ENCODE measurements at places on chromosomes 1 and 21.
A peak's percentile ranks its signal among the peaks of the same experiment; 100 is the strongest.

DNA sequence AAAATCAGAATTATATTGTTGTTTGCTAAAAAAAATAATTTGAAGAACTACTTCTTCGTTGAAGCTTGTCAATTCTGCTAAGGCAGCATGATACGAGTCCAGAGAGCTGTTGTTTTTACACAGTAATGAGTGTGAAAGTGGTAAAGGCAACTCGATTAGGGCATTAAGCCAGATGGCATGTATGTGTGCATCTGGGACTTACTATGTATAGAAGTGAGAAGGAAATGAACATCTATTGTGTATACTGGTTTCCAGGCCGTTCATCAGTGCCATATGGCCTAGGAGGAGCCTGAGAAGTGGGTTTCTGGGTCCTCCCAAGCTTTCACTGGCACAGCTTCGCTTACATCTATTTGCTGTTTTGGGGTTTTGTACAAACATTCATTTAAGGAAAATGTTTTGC, 5.7 kb downstream of the CTPS1 start:
- DNase-seq, result no peak

DNA sequence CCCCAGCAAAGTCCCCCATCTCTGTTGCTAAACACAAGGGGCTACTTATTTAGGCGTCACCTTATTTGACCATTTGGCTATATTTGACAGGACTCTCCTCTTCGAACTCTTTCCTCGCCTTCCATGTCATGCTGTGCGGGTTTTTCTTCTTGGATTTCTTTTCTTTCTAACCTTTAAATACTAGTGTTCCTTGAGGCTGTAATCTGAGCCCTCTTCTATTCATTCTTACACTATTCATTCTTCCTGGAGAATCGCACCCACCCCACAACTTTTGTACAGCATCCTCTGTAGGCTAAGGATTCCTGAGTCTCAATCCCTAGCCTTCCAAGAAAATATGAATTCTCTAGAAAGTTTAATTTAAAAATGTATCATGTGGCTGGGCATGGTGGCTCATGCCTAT, 61.7 kb upstream of the C1orf115 start:
- no peak for DNase-seq

DNA sequence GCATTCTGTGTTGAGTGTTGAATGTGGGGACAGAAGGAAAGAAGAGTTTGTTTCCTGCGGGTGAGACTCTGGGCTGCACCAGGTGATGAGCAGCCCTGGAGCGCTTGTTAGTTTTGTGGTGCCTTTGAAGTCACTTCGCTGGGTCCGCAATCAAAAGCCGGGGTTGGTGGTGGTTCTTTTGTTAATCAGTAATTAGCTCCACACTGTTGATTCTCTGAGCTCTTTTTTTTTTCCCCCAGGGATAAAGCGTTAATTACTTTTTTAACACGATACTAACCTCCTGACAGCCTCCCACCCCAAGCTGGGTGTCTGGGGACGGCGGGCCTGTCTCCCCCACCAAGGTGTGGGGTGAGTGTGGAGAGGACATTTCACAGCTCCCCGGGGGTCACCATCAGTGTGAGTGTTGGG, 56.6 kb downstream of the AGPAT3 start:
- DNase-seq, result no peak

DNA sequence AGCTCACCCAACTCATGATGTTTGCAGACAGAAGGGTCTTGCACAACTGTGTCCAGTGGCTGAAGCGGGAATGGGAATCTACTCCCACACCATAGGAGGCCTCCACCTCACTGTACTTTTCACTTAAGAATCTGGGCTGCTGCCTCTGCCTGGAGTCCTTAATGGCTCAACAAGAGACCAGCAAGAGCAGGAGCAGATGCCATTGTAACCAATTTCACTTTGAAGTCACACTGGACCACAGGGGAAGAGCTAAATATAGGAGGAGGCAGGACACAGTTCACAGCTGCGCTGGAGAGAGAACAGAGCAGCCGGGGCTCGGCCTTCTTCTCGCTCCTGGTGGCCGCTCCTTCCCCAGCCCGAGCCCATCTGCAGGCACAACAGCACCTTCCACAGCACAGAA, 120.4 kb downstream of the SIPA1L2 start:
- no peak for DNase-seq

DNA sequence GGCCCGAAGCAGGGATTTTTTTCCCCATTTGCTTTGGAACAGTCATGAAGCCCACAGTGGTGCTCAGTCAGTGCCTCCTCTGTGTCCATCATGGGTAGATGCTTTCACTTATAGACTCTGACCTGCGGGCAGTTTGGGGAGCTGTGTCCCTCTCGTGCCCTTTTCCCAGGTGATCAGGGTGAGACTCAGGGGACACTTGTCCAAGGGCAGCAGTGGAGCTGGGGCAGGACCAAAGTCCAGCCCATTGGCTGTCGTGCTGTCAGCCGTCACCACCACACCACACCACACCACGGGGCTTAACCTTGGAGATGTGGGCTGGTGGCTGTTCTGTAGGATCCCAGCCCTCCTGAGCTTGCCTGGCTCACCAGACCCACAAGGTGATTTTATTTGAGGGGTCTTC, 34.9 kb downstream of the SIM2 start:
- DNase-seq, result no peak

DNA sequence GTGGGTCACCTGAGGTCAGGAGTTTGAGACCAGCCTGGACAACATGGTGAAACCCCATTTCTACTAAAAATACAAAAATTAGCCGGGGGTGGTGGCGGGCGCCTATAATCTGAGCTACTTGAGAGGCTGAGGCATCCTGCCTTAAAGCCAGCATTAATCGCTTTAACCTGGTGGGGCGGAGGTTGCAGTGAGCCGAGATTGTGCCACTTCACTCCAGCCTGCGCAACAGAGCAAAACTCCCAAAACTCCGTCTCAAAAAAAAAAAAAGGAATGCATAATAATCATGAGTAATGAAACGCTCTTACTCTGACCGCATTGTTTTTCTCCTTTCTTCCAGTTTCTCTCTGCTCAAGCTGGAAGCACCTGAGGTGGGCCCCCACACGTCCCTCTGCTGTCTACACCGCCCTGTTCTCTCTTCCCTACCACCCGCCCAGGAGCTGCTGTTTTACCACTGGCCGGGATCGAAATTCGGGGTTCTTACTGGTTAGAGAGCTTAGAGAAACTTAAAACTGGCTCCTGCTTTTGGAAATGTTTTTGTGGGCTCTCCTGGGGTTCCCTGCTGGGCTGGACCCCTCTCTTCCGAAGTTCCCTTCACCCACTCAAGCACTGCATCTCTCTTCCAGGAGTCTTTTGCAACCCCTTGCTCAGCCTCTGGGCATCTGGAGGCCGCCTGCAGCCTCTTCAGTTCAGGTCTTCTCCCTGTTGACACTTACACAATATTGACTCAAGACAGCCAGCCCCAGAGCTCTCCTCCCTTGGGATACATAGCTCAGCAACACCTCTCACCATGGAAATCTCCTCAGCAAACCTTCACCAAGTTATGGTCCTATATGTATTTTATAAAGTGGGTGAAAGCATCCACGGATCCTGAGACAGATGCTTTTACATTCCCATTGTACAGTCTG, 62.5 kb downstream of the FAM163A start:
- no peak for DNase-seq

GRCh38 chr1:112110031-112110430, 120.6 kb upstream of the KCND3 start:
- no peak for DNase-seq

- DNase-seq, result no peak
Observed at GRCh38 chr21:15549671-15550070, 180.1 kb upstream of the USP25 start.

- no peak for DNase-seq
Observed at GRCh38 chr1:41773144-41773591, 145.6 kb downstream of the HIVEP3 start.

DNA sequence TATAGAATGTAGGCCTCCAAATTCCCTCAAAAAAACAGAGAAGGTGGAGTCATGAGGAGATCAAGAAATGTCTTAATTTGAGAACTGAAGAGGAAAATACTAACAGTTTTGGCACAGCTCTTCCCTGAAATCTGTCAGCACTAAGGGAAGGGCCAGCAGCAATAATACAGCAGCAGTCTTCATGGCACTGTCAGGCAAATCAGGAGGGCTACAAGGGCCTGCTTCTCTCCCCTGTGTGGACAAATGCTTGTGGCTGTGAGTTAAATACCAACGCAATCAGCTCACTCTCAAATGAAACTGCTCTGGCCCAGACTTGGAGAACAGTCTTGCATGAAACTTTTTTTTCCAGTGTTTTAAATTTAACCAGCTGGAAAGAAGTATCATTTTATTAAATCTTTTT, 20.5 kb upstream of the CNN3 start:
- DNase-seq, result no peak

DNA sequence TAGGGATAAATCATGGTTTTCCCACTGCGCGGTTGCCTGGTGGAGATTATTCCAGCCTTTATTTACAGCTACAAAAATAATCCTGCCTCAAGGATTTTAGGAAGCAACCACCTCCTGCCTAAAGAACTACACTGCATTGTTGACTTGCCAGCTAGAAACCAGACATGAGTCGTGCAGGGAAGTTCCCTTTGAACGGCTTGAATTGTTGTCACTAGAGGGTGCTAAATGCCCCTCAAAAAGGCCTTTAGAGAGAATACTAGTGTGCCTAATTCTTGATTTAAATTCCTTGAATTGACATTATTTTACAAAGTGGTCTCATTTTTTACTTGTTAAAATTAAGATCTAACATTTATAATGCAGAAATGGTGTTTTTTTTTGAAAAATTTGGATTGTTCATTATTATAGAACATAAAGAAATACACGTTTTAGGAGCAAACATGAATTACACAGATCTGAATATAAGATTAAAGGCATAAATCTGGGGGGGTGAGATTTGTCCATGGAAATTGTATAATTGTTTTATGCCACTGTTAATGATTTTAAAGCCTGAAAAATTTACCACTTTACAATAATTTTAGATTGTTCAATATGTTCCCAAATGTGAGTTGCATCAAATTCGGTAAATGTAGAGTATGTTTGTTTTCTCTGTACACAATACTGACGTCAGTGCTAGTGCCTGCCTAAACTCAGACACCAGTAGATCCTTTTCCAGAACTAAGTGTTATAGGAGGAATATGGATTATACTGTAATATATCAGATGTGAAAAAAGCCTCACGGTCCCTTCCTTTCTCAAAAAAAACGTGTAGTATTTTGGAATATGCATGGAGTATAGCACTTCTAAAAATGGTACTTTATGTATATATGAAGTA, 7.6 kb upstream of the ERG start:
- peak; percentile 10 for DNase-seq

DNA sequence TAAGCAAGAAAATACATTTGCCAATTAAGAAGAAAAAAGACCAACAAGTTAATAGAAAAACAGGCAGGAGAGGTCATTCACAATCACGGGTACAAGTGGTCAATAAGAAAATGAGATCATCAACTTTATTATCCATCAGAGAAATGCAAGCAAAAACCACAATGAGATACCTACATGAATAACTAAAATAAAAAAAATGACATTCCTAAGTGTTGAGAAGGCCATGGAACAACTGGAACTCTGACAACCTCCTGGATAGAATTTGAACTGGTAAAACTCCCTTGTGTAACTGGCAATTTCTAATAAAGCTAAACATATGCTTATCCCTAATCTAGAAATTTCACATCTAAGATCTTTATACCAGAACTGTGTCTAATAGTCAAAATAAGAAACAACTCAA, 135.4 kb upstream of the BACE2 start:
- DNase-seq, result no peak

GRCh38 chr21:28543975-28544374, 448.7 kb downstream of the LTN1 start:
- DNase-seq, result no peak

- no peak for DNase-seq
Observed at GRCh38 chr1:65572701-65573421, 152.4 kb downstream of the LEPR start.

DNA sequence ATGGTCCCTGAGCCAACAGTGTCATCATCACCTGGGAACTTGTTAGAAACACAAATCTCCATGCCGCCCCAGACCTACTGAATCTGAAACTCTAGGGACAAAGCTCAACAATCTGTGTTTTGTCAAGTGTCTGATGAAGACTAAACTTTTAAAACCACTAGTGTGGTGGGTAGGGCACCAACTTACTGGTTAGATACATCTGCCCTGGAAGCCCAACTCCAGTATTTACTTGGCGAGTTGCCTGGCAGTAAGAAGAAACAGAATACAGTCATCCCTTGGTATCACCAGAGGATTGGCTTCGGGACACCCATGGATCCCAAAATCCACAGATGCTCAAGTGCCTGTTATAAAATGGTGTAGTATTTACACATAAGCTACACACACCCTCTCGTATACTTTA, 367.9 kb upstream of the DUSP10 start:
- DNase-seq, result no peak

DNA sequence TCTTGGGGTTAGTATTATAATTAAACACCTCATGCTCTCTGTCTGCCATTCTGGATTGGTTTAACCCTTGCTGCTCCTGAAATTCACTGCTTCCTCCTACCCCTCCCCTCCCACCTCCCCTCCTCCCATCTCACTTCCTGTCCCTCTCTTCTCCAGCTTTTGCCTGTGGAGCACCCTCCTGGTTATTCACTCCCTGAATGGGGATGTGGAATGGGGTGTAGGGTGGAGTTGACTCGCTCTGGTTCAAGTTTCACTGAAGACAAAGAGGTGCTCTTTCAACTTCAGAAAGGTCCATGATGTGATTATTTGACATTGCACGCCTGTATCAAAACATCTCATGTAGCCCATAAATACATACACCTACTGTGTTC, 160.5 kb downstream of the PLXNA2 start:
- no peak for DNase-seq

GRCh38 chr1:109250454-109251276, 1.3 kb downstream of the CELSR2 start:
- no peak for DNase-seq

- no peak for DNase-seq
Observed at GRCh38 chr1:41380979-41381691, 19.9 kb downstream of the FOXO6 start.

GRCh38 chr1:77084457-77084856, 134.8 kb downstream of the PIGK start:
- no peak for DNase-seq

- DNase-seq, result no peak
Observed at GRCh38 chr1:173255214-173255813, 48.2 kb upstream of the TNFSF4 start.

DNA sequence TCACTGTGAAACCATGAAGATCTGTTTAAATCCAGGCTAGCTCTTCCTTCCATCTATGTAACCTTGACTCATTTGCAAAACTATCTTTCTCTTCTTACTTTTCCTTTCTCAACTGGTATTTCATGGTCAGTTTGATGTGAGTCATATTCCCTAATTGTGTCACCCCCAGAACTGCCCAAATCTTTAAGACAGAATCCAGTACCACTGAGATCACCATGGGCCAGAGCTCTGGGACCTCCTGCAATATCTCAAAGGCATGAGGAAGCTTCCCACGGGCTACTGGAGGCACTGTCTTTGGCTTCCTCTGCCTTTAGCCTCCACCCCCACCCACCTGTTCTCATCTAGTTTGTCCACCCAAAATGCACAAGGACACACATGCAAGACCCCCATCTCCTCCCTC, 274.4 kb upstream of the FMN2 start:
- no peak for DNase-seq

- DNase-seq, result no peak
Observed at GRCh38 chr1:116403496-116404136, 30.6 kb downstream of the ATP1A1 start.
